ENCODE measurements at places on chromosomes 12 and 14.

DNA sequence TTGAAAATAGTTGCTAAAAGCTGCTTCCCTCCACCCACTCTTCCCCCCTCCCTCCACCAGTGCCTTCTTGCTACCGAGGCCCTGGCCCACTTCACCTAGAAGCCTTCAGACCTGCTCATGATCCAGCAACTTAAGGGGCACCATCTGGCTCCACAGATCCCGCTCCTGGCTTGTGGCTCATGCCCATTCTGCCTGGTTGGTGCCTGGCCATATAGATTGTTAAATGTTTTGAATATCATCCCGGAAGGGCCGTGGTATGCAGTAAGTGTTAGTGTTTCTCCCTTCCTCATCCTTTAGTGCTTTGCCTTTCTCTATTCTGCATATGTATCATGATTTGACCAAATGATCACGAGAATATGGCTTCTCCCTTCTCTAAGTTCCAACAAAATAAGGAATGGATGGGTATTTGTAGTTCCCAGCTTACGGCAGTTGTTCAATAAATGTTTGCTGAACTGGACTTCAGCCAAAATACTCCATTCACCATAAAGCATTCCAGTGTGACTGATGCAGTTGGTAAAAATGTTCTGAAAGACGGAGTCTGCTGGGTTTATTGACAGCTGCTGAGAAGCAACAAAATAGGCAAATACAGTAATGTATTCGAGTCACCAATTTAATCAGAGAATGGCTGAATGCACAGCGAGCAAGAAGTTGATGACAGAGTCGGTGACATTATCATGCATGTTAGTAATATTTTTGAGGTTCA is 30.7 kb downstream of the GRIP1 start:
- DNase-seq = no peak

DNA sequence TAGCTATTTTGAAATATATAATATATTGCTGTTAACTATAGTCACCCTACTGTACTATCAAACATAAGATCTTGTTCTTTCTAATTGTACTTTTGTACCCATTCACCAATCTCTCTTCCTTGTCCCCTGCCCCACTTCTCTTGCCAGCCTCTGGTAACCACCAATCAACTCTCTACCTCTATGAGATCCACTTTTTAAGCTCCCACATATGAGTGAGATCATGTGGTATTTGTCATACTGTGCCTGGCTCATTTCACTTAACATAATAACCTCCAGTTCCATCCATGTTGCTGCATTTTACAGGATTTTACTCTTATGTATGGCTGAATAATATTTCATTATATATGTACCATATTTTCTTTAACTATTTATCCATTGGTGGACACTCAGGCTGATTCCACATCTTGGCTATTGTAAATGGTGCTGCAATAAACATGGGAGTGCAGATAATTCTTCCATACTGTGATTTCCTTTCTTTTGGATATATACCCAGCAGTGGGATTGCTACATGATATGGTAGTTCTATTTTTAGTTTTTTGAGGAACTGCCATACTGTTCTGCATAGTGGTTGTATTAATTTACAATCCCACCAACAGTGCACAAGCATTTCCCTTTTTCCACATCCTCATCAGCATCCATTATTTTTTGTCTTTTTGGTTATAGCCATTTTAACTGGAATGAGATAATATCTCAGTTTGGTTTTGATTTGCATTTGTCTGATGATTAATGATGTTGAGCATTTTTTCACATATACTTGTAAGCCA is 33.5 kb upstream of the SPIC start:
- no peak for DNase-seq

DNA sequence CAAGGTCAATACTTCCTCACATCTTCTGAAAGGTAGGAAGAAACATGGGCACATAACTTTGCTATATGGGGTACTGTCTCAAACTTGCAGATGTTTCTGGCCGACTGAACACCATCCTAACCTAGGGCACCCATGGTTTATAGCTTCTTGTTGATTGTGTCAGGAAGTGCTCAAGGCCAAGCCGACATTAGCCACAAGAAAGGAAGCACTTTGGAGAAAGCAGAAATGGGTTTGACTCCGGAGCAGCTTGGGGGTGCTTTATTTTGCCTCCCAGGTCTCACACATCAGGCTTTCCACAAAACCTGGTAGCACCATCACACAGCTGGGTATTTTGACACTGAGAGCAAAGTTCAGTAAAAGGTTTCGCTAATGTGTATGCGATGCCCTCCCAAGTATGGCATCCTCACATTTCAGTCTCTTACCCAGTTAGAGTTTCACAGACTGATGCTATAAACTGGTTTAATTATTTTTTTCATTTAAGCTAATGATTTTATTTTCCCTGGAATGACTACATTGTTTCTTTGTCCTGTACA is 25.2 kb upstream of the BHLHE41 start:
- no peak for DNase-seq

DNA sequence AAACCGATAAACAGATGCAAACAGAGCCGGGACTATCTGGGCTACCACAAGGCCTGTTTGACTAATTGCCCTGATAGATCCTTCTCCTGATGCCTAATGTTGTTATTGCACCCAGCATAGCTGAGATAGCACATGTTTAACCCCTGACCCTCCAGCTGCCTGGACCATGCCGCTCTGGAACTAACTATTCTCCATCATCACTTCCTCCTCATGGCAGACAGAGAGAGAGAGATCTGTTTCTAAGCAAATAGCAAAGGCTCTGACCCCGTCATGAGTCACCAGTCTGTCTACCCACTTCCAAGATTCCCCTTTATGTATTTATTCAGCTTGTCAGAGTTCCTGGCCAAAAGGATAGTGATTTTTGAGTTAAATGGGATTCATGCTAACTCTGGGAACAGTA is 58.2 kb upstream of the FLRT2 start:
- DNase-seq = no peak

- no peak for DNase-seq
Observed at GRCh38 chr12:22360774-22361173, 26.3 kb upstream of the ST8SIA1 start.

DNA sequence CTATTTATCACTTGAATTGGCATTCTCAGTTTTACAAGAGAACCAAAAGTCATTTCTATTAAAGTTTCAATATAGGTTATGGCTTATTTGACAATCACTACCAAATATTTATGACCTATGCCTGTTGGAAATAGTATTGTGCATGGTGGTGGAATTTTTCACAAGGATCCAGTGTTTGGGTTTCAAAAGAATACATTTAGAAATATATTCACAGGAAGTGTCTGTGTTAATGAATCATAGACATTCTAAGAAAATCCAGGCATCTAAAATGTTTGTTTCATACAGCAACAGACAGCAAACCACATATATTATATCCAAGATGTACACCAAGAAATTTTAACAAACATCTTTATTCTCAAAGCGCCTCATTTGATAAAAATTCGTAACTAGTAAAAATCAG is 92.7 kb downstream of the MED13L start:
- no peak for DNase-seq

DNA sequence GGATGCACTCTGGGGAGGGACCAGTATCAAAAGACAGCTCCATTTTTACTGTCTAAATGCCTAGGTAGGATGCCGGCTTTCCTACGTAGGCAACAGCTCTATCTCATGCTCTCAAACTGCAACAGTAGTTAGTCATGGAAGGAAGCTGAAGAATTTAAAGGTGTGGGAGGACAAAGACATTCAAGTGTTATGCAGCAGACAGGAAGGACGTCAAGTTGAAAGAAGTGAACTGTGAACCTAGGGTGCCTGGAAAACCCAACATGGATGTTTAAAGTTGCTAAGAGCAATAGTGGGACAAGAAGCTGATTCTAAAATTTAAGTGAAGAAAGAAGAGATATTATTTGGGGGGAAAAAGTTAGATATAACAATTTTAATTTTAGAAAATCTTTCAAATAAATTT is 5.9 kb downstream of the SEC23A start:
- no peak for DNase-seq

DNA sequence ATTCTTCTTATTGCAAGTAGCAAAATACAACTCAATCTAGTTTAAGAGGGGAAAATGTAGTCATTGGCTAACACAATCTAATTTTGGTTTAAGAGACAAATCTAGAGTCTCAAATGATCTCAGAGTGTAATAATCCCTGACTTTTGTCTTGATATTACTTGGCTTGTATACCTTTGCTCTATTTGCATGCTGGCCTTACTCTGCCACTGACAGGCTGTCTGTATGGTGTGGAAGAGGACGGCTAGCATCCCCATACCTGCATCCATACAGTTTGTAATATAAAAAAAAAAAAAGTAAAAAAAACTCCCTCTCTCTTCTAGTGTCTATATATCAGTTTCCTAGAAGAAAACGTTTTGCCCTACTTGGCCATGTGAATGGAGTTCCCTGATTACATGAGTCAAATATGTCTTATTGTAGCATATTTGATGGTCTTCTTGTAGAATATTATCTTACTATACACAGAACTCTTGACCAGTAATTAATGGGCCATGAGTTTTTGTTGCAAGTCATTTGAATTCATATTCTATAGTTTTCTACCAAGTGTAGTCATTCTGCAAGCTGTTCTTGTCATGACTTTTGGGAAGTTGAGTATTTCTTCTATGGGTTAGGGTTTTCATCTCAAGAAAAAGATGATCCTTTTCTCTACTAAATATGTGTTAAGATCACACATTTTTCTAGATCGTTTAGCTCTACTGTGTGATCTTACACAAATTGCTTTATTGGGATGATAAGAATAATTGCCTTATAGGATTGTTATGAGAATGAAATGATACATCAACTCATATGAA is 8.2 kb downstream of the HIF1A start:
- DNase-seq = no peak

GRCh38 chr14:30854492-30854891 is 19.9 kb upstream of the COCH start:
- no peak for DNase-seq

- no peak for DNase-seq
Observed at GRCh38 chr12:100168562-100168961, 25.9 kb upstream of the BLTP3B start.

DNA sequence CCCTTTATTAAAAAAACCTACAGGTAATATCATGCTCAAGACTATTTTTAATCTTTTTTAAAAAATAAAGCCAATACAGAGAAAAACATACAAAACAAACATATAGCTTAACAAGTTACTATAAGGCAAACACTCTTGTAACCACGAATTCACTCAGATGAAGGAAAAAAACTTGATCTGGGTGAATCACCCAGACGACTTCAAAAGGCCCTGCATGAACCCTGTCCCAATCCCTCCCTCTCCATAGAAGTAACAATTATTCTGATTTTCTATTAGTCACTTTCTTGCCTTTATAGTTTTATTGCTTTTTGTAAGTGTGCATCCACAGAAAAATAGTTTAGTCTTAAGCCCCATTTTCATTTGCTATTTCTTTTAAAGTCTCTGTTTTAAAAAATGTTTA is 72.6 kb downstream of the LRP6 start:
- no peak for DNase-seq

DNA sequence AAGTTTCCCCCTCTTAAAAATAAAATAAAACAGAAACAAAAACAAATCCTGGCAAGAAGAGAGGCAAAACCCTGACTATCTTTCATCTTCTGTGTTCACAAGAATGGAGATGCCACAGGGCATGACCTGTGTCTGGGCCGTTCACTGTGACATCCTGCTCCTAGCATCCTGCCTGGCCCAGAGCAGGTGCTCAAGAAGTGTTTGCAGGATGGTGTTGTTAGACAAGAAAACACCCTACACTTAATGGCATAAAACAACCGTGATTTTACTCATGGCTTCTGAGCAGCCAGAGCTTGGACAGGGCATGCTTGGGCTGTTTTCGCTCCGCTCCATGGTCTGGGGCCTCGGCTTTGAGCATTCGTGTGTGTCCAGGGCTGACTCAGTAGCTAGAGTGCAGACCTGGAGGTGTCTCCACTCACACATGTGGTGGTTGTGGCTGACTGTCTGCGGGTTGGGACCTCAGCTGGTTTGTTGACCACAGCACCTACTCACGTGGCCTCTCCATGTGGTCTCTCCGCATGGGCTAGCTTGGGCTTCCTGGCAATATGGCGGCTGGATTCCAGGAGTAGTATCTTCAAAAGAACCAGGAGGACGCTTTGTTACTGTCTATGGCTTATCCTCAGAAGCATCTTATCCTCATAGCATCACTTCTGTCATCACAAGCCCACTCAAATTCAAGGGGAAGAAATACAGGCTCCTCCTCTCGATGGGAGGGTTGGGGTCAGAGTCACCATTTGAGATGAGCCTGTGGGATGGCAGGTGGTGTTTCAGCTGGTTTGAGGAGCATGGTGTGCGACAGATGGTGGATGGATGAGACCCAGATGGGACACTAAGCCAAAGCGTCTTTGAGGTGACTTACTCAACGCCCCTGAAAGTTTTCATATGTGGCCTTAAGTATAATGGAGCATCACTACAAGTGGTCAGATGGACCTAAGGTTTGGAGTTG is 33.2 kb upstream of the FZD10 start:
- DNase-seq = no peak

DNA sequence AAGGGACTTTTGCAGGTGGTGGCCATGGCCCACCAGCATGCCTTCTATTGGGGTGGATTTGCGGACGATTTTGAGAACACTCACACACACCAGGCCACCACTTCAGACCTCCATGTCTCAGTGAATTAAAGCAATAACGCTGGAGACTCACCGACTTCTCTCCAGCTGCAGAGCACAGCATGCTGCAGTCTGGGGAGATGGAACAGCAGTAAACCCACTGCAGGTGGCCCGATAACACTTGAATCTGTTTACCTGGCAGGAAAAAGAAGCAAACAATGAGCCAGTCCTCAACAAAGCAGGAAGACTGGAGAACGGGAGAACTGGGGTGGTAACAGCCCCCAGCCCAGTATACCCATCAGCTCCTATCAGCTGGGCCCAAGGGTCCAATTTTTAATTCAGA is 21.6 kb downstream of the RFC5 start:
- no peak for DNase-seq

- DNase-seq = no peak
Observed at GRCh38 chr12:91732086-91732485, 413.6 kb downstream of the BTG1 start.

DNA sequence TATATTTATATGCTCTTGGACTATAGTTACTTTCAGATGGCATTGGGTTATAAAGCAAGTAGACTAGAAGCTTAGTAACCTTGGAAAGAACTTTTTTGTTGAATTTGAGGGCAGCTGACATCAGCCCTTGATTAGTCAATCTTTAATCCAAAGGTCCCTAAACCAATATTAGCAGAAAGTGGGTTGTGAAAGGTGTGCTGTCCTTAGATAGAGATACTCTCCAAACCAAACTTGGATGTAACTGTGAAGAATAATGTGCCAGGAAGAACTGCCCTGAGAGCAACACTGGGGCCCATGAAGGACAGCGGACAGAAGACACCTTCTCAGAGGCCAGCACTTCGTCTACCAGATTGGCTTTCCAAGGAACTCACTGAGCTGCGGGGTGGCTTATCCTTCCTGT is 10.6 kb downstream of the CD163 start:
- no peak for DNase-seq

- no peak for DNase-seq
Observed at GRCh38 chr12:51326698-51327439, 2.9 kb upstream of the BIN2 start.

Measured in mesenteric fat pad (tissue), 1 donor.